ENCODE measurements at places on chromosomes 6 and 20. TPM values are rescaled to one million over a fixed set of nuclear protein-coding genes. Genes with fewer than 3 reads are reported as not detected.

Gene NQO2
- 8.3 TPM for total RNA-seq

Gene SEMG1
- not detected for total RNA-seq

Gene MYLK4
- 0.45 TPM for total RNA-seq

Gene PTGIS
- 9.7 TPM for total RNA-seq

Gene PLEKHG1
- total RNA-seq, result 45.2 TPM

Gene MUCL3
- not detected for total RNA-seq

Gene CLDN20
- total RNA-seq, result not detected

Gene KCNK16
- total RNA-seq, result not detected

Gene GJA10
- total RNA-seq, result not detected

Gene GUCA1A
- total RNA-seq, result 1.6 TPM

Gene WFDC5
- total RNA-seq, result not detected

Gene ZC2HC1B
- total RNA-seq, result not detected

Gene CYP39A1
- 8.5 TPM for total RNA-seq

Gene HAO1
- total RNA-seq, result not detected

Gene TUBB2B
- 1,395 TPM for total RNA-seq

Gene UBE2C
- 14.1 TPM for total RNA-seq

Gene NKAIN2
- 36.6 TPM for total RNA-seq

Gene PCSK2
- total RNA-seq, result 24.1 TPM

Gene SIRPA
- 8.0 TPM for total RNA-seq

Gene KIAA1755
- total RNA-seq, result 5.6 TPM

Gene RAD21L1
- not detected for total RNA-seq

Gene FAM217B
- total RNA-seq, result 10.1 TPM

Gene RAET1G
- total RNA-seq, result not detected

Measured in cerebellum (tissue), 4 donors.